ENCODE measurements at places on chromosomes 4 and X.

GRCh38 chr4:151359576-151359975 lies 34.2 kb upstream of the SH3D19 start:
- no peak for DNase-seq

DNA sequence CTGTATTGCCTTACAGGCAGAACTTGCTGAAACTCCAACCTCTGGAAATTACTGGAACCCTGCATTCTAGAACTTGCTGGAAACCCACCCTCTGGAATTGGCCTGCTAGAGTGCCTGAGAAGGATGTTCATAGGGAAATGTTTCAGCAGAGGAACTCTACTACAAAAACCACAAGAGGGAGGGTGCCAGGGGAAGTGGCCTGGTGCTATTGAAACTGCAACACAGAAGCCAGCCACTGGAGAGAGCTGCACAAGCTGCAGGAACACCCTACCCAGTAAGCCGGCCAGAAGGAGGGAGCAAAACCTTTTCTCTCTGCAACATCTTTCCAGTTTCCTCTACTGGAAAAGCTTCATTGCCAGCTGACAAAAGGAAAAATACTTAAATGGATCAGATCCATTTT lies 2.5 kb upstream of the BRWD3 start:
- no peak for DNase-seq

GRCh38 chrX:55056820-55057674 lies 17.8 kb upstream of the PAGE2B start:
- DNase-seq = no peak

DNA sequence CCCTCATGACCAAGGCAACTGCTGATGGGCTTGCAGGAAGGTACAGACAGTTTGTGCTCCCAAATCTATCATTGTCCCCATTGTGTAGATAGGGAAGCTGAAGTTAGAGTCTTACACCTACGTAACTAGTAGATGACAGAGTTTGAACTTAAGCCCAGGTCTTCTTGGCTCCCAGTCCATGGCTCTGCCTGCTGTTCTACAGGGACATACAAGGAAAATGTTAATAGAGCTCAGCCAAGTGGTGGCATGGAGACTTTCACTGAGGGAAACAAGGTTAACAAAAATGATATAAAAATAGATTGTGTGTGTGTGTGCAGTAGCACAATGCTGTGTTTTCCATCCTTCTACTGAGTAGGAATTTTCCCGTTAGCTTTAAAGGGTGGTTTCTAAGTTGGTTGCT lies 936.5 kb downstream of the RPA4 start:
- DNase-seq = no peak

- DNase-seq = no peak
Observed at GRCh38 chr4:109111031-109111430, 191.4 kb downstream of the COL25A1 start.

DNA sequence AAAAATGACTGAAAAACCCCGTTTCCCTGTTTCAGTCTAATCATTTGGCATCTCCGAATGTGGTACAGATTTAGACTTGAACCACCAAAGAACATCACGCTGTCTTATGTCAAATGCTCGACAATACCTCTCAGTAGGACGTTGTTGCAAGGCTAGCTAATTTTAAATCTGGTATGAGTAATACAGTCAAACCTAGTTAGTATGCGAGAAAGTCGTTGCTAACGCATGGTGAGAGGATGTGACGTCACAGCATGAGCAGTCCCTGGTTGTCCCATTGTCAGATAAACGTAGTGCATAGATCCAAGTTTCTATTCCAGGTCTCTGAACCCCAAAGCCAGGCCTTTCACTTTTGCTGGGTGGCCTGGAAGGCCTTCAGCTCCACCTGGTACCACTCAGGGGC lies 44.7 kb downstream of the SETD7 start:
- no peak for DNase-seq

GRCh38 chr4:74665346-74665745 lies 129.0 kb downstream of the BTC start:
- no peak for DNase-seq

- DNase-seq = no peak
Observed at GRCh38 chr4:184370711-184371389, 103.5 kb downstream of the IRF2 start.

GRCh38 chr4:78588894-78589545 lies 37.5 kb downstream of the ANXA3 start:
- DNase-seq = no peak

DNA sequence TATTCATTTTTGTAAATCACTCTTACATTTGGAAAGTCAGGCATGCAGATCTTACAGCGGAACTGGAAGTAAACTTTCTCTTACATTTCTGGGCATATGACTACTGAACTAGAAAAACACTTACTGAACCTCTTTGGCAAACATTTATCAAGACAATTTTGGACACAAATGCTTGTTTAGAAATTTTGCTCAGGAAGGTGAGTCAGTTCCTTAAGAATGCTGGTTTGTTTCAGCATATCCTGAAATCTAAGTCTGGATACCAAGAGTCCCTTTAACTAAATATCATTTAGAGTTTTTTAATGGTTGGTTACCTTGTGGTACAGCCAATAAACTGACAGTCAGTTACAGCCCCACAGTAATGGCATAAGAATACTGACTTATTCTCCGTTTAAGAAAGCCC lies 15.0 kb downstream of the SHISA3 start:
- no peak for DNase-seq

- DNase-seq = no peak
Observed at GRCh38 chr4:25095837-25096236, 64.4 kb downstream of the SEPSECS start.

DNA sequence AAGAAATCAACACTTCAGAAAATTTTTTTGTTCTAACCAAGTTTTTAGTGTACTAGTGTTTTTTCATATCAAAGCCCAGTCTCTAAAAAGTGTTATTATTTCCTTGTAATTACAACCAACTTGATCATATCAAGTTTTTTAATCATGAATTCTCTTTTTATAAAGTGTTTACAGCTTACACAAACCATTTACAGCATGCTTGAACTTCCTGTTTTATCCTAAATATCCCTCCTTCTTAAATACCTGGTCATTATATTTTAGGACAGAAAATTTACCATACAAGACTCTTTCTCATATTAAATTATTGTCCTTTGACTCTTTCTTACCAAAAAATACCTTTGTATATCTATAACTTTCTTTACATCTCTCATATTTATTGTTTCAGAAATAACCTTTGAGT lies 89.4 kb upstream of the NPY2R start:
- DNase-seq = no peak

GRCh38 chr4:155487210-155487609 lies 110.4 kb upstream of the MAP9 start:
- no peak for DNase-seq

- DNase-seq = no peak
Observed at GRCh38 chrX:94400488-94400887, 726.5 kb downstream of the FAM133A start.

- DNase-seq = no peak
Observed at GRCh38 chr4:107203733-107204132, 167.6 kb upstream of the DKK2 start.

- no peak for DNase-seq
Observed at GRCh38 chrX:154800478-154801210, 4.6 kb downstream of the MPP1 start.

GRCh38 chr4:179709961-179710624 lies 2267.9 kb upstream of the AGA start:
- DNase-seq = no peak

GRCh38 chr4:163367651-163368050 lies 24.0 kb downstream of the NPY5R start:
- DNase-seq = no peak

DNA sequence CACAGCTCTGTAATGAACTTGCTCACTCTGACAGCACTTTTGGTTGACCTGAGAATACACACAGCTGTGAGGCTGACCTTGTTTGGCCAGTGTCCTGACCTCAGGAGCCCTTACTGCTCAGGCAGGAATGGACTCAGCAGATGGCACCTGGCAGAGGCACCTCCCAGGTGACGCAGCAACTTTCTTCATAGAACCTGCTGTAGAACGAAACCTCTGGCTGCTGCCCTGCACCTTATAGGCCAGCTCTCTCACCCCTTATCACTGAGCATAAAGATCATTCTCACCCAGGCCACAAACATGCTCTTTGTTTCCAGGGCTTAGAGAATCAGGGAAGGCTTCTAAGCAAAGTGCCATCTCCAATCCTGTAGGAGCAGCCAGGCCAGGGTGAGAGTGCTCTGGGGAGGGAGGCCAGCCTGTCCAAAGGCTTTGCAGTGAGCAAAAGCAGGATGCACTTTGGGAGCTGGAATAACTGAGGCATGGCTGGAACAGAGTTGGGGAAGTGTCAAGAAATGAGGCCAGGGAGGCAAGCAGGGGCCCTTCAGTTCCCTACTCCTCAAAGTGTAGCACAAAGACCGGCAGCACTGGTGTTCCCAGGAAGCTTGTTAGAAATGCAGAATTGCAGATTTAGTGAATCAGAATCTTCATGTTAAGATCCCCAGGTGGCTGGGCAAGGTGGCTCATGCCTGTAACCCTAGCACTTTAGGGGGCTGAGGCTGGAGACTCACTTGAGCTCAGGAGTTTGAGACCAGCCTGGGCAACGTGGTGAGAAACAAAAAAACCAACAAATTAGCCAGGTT lies 13.3 kb upstream of the CENPU start:
- no peak for DNase-seq

- no peak for DNase-seq
Observed at GRCh38 chr4:139525414-139525813, 30.6 kb downstream of the SETD7 start.

GRCh38 chr4:147768113-147768512 lies 36.2 kb downstream of the ARHGAP10 start:
- DNase-seq = no peak

- no peak for DNase-seq
Observed at GRCh38 chr4:139245590-139245989, 34.4 kb downstream of the MGARP start.

GRCh38 chr4:52945326-52945898 lies 83.3 kb downstream of the RASL11B start:
- no peak for DNase-seq

DNA sequence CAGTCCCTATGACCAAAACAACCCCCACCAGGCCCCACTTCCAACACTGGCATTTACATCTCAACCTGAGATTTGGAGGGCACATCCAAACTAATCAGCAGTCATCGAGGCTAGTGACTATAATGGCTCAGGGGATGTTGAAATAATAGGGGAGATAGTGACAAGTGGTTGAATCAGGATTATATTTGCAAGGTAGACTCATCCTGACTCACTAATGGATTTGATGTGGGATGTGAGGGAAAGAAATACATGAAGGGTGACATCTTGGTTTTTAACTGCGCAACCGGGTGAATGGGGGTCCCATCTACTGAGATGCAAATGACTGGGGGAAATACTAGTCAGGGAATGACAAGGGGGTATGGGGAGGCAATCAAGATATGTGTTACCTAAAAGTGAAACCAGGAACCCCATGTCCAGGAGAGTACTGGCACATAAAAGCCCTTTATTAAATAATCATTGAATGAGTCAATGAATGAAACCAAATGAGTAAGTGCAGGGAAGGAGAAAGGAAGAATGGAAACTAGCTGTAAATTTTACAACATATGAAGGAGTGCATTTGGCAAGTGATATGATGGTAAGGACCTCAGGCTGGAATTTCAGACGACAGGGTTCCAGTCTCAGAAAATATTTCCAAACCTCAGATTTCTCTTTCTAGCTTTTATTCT lies 78.3 kb downstream of the PARM1 start:
- no peak for DNase-seq

DNA sequence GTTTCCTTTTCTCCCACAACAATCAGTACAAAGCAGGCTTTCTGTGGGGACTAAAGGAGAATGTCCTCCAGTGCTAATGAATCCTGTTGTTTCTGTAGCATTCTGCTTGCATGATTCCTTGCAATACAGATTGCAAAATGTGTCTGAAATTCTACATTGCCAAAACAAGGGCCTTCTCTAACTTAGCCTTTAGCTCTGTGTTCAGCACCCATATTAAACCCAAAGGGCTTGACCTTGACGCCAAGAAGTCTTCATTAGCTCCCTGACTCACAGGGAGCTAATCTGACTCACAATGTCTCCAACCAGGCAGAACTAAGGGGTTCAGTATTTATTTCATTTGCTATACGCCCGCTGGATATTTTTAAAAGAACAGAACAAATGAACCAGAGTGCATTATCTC lies 241.4 kb upstream of the CLNK start:
- no peak for DNase-seq

DNA sequence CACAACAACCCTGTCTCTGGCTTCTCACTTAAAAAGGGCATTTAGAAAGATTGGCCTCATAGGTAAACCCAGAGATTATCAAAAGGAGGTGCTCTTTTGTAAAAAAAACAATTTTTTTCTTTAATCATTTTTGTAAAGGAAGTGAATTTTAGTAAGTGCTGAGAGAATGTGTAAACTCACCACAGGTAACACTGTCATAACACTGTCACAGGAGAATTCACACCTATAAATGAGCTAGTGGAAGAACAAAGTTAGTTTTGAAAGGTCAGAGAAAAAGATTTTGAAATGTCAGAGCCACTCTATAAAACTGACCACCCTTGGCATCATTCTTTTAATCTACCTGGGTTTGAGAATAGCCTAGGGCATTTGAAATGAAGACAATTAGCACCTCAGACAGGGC lies 3.3 kb upstream of the SH2D1A start:
- DNase-seq = no peak

DNA sequence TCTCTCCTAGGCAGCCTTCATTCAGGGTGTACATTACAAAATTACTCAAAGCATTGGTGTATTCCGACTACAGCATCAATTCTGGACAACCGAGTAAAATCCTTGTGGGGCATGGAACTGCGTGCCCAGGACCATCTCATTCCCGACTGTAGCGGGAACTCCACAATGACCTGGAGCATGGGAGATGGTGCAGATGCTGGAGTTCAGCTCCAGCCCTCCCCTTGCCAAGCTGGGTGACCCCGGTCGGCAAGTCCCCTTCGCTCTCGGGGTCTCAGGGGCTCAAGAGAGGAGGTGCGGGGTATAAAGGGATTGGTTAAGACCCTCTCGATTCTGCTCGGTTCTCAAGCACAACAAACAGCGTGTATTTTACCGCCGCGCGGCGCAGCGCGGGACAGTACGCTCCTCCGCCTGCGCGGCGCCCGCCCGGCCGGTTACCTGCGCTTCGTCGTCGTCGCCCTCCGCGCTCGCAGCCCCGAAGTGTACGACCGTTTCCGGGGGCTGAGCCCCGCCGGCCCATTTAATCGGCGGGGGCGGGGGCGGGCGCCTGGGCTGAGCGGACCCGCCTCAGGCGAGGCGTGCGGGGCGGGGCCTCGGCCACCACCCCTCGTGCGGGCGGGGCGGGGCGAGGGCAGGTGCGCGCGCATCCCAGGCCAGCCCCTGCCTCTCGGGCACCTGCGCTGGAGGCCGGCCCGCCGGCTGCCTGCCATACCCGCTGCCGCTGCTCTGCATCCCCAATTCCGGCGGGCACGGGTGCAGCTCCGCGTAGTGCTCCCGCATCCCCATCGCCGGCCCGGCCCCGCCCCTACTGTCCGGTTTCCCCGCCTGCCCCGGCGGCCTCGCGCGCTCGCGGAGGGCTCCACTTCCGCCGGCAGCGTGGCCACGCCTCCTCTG lies at the start of gene G6PD:
G6PD (minus strand) TSS at position 493 of the 891 bp plus-strand sequence. CDS start 691 bp downstream, outside the sequence.
- peak; percentile 77 for DNase-seq

DNA sequence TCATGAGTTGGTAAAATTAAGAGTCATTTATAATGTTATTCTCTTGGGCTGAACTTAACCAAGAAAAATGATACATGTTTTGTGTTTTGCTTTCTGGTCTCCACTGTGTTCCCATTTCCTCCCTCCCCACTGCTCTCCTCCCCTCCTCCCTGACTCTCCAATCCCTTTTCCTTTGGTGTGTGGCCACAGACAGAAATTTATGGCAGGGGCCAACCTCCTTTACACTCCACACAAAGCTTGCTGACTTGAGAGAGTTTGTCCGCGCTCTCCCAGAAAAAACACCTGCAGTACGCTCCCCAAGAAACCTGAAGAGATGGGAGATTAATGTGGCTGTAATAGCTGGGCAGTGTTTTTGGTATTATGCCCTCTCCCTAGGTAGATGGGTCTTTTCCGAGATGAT lies 88.9 kb downstream of the ALPK1 start:
- DNase-seq = no peak
